Right ventricle myocardium superior (tissue), 1 donor: ENCODE measurements at places on chromosomes 4 and X.

GRCh38 chr4:13511101-13511500 is 27.0 kb upstream of the RAB28 start:
- DNase-seq, result no peak

DNA sequence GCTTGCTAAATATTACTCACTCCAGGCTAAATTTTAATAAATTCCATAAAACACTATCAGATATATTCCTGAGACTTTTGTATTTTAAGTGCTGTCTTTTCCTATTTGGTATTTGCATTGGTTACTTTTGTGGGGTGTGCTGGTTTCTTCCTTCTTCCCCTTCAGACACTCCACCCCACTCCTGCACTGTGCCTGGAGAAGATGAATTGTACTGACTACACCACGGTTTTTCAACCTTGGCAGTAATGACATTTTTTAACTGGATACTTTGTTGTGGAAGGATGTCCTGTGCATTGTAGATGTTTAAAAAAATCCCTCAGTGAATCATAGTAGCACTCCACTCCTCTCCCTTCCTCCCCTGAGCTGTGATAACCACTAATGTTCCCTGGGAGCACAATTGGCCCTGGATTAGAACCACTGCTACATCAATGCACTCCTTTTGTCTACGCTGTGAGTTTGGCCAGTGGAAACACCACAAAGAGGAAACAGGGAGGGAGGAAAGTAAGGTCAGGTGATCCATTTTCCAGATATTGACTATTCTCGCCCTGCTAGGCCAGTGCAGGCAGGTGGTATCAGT is 36.3 kb downstream of the SNCA start:
- DNase-seq, result no peak

DNA sequence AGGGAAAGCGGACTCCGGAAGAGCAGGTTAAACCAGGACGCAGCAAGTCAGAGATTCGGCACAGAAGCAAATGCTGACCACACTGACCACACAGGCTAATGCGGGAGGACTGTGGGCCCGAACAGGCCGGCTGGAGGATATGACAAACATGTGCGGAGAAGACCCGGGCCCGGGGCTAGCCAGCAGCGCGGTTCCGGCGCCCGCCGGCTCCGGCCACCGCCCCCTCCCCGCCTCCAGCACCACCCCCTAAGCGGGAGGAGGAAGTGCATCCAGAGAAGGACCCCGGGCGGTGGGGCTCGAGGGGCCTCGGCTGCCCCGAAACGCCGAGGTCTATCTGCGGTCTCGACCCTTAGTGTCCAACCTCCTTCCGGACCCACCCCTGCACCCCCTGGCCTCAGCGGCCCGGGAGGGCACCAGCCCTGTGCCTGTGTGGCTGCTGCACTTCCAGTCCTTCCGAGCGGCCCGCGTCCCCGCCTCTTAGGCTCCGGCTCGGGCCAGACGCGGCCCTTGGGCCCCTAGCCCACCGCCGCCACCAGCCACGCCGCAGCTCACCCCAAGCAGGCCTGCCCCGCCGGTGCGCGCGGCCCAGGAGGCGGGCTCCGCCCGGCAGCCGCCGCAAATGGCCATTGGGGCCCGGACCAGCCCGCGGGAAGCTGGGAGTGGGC is 2.1 kb downstream of the ELOVL6 start:
- peak; percentile 66 for DNase-seq

DNA sequence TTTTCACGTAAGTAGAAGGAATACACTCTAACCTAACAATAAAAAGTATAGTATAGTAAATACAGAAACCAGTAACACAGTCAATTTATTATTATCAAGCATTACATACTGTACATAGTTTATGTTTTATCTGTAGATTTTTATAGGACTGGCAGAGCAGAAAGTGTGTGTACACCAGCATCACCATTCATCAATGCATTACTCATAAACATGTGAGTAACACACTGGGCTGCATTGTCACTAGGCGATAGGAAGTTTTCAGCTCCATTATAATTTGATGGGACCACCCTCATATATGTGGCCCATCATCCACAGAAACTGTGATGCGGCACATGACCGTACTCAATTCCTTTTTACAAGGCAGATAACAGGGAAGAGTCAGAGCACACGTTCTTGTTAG is 137.8 kb upstream of the RBPJ start:
- DNase-seq, result no peak

GRCh38 chrX:45850197-45850774 is 649.6 kb upstream of the DIPK2B start:
- DNase-seq, result no peak

DNA sequence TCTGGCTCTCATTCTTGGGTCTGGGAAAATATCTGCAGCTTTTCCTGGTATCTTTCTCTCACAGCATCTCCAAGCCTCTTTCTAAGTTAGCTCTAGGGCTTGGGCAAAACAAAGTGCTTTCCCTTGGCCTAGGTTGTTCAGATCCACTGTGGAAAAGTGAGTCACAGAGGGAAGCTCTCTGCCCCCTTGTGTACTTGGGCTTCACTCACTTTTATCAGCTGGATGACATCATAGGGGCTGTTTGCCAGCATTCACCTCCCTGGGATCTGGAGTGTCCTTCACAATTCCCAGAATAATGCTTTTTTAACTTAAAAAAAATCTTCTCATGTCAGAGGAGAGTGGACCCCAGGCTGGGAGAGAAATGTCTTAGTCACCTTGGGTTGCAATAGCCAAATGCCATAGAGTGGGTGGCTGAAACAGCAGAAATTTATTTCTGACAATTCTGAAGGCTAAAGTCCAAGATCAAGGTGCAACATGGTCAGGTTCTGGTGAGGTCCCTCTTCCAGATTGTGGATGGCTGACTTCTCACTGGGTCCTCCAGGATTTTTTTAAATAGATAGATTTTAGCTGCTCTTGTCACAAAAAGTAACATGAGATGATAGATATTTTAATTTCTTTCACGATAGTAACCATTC is 247.8 kb downstream of the SH2D1A start:
- no peak for DNase-seq

DNA sequence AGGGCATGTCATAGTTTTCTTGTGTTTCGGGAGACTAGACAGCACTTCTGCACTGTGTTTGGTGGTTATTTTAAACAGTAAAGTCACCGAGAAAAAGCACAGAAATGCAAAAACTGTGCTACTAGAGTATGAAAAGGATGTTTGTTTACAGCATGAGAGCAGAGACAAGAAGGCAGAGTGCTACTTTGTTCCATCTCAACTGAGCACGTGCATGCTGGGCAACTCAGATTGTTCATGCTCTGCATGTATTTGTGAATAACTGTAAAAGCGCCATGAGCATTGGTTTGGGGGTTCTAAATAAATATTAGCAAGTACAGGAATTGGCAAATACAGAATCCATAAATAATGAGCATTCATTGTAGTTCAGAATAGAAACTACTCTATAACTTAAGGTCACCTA is 7.4 kb downstream of the EVC start:
- no peak for DNase-seq

DNA sequence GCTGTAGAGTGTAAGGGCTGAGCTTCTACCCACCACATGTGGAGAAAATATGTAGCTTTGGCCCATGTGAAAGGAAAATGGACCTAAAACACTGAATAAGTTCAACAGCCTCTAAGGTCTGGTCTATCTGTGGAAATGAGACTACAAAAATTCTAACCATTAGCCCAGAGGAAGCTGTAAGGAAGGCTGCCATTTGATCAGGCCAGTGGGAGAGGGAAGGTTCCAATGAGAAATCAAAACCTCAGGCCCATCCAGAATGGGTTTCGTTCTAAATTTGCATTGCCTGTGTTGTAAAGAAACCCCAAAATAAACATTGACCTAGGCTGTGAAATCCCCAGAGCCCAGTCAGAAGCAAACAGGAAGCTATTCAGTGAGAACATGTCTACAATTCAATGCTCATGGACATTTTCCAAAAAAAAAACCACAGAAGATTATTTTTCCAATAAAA is 320.4 kb upstream of the SLC7A11 start:
- no peak for DNase-seq

GRCh38 chr4:82728301-82728700 is 70.3 kb downstream of the SCD5 start:
- no peak for DNase-seq

DNA sequence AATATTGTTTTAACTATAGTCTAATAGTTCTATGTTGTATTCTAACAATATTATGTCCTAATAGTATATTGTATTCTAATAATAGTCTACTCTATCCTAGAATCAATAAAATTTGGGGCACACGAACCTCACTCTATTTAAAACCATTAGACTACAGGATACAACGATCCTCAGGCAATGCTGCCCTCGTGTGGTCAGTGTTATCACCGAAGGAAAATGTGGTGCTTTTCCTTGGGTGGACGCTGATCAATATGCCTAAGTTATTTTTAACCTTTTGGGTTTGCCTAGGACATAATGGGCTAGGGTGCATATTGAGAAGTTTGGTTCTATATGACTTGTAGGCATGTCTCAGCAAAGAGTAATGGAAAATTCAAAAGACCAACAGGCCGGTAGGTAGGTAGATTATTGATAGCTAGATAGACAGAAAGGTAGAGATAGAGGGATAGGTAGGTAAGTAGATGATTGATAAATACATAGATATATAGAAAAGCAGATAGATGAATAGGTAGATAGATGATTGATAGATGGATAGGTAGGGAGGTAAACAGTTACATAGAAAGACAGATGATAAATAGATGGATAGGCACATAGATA is 75.1 kb downstream of the PRKX start:
- no peak for DNase-seq

- peak; percentile 90 for DNase-seq
These were observed 158.7 kb downstream of the SPRY1 start for GRCh38 chr4:123555233-123555806.

DNA sequence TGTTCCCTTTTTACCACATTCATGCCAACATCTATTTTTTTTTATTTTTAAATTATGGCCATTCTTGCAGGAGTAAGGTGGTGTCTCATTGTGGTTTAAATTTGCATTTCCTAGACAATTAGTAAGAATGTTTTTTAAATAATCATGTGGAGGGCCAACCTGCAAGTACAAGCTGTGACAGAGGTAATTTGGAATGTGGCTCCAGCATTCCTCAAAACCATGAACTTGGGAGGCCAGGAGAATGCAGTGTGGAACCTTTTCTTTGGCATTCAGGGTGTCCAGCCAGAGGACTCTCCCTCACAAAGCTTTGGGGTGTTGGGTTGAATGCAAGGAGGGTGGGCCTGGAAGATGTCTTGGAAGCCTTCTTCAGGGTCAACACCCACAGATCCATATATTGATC is 7.3 kb upstream of the TMEM185A start:
- no peak for DNase-seq

- DNase-seq, result no peak
These were observed 31.6 kb downstream of the CDKL5 start for GRCh38 chrX:18457000-18457399.

DNA sequence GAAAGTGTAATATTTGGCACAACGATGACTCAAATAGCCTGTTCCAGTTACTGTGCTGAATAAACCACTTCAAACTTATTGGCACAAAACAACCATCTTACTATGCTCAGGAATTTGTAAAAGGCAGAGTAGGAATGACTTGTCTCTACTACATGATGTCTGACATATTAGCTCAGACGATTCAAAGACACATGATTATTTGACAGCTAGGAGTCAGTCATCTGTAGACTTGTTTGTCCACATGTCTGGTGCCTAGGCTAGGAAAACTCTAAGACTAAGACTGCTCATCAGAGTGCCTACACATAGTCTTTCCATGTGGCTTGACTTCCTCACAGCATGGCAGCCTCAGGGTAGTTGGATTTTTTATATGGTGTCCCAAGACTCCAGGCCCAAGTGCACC is 154.5 kb downstream of the FANCB start:
- no peak for DNase-seq

DNA sequence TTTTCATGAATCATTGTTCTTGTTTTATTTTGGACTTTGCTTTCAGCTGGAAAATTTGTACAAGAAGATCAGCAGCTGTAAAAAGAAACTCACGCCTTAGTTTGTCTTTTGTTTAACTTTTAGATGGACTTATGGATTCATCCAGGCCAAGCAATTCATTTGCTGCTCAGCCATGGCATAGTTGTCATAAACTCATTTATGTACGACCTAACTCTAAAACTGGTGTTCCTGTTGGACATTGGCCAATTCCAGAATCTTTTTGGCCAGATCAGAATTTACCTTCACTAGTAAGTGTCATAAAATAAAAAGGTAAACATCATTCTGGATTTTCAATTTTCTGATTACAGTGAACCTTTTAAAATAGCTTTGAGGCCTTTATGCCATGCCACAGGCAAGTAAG is 29.1 kb downstream of the INTS6L start:
- no peak for DNase-seq

GRCh38 chr4:2689825-2690700 is 66.1 kb downstream of the TNIP2 start:
- DNase-seq, result no peak

- no peak for DNase-seq
These were observed 766.1 kb downstream of the KCTD8 start for GRCh38 chr4:43682551-43682950.

- DNase-seq, result no peak
These were observed 74.3 kb upstream of the VCX2 start for GRCh38 chrX:8245411-8245810.

DNA sequence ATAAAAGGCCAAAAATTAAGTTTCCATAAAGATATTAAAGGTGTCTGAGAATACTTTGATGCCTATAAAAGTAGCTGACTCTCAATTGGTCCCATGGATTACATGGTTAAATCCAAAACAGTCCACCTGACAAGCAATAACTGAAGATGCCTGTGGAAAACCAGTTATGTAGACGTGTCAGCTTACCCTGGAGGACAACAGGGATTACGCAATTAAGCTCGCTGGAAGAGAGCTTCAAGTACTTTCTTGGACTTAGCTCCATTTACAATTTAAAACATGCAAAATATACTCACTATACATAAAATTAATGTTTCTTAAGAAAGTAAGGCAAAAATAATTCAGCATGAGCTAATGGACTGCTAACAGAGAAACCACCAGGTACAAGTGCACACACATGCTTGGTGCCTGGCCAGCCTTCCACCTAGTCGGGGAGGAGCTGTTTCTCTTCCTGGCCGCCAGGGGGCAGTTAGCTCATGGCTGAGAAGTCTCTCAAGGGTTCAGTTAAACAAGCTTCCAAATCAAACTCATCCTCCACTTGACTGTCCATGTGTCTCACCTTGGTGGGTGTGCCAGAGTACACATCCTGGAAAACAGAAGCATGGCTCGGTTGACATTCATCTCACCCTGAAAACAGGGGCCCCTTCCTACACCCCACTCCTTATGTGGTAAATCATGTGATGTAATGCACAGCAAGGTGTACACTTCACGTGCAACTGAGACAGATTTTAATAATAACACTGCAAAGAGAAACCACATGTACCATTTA is 9.2 kb upstream of the FAM53A start:
- peak; percentile 78 for DNase-seq

GRCh38 chr4:128675083-128675482 is 134.4 kb upstream of the JADE1 start:
- no peak for DNase-seq

GRCh38 chrX:19842542-19842941 is 44.9 kb downstream of the SH3KBP1 start:
- no peak for DNase-seq
